ENCODE measurements at places on chromosomes 11 and 22.

- DNase-seq: no peak
Measured at GRCh38 chr11:114309517-114309916, 13.3 kb downstream of the NNMT start.

GRCh38 chr11:36235750-36236149 is 53.5 kb downstream of the COMMD9 start:
- DNase-seq: no peak

DNA sequence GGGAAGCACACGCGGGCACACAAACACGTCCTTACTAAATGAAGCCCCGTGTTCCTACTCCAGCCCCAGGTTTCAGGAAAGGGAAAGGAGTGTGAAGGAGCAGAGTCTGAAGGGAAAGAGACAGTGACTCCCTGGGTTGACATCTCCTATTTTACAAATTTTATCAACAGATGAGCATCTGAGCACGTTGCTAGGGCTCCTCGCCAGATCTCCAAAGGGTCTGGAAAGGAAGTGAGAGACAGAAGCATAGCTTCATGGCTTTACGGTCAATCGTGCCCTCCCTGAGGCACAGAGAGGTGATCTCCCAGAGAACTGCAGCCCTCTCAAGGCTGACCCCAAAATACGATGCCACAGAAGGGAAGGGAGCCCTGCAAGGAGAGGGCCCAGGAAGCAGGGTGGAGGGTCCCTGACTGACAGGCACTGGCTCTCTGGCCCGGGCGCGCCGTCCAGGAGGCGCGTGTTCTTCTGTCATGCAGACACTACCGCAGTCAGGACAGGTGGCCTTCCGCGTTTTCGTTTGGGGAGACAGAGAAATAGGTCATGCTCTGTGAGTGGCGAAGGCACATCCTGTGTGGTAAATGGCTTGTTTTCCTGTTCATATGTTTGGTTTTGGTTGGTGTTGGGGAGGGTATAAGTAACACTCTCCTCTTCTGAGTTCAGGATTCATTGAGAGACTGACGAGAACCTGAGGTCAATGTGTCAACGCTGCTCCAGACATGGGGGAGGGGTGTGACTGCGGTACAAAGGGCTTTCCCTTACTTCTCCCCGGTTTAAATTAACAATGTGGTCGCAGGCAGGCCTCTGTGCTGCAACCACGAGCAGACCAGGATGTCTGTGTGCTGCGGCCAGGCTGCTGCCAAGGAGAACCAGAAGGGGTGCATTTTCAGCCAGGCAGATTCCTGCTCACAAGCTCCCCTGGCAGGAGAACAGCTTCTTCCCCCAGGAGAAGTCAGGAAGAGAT is 813.3 kb downstream of the OPCML start:
- DNase-seq: no peak

DNA sequence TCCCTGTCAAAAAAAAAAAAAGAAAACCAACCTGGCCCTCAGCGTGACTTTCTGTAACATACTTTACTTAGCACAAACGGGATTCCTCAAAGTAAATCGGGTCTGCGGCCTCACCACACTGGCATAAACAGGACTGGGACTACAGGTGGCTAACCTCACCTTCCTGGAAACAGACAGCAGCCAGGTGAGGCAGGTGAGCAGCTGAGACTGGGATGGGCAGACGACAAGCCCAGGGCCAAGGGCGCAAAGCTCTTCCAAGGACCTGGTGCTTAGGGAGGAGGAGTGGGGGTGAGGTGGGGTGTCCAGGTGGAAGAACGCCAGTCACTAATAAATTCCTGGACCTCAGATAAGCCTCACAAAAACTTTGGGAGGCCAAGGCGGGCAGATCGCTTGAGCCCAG is 15.0 kb downstream of the CPT1A start:
- DNase-seq: no peak

DNA sequence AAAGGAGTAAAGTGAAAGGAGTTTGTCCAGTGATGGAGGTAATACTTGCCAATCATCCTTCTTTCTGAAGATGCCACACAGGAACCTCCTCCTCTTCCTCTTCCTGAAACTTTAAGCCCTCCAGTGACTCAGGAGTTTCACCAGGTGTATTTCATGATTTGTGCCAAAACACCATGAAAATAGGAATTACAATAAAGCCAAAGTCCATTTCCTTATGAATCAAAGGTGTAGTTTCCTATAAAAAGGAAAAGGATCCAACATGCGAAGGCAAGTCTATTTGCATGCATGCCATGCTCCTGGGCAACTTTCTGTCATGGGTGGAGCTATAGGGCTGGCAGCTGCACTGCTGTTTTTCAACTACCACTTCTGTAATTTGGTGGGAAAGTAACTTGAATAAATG is 9.8 kb upstream of the POU2AF1 start:
- no peak for DNase-seq

- DNase-seq: no peak
Measured at GRCh38 chr11:34114014-34114413, 8.6 kb downstream of the NAT10 start.

DNA sequence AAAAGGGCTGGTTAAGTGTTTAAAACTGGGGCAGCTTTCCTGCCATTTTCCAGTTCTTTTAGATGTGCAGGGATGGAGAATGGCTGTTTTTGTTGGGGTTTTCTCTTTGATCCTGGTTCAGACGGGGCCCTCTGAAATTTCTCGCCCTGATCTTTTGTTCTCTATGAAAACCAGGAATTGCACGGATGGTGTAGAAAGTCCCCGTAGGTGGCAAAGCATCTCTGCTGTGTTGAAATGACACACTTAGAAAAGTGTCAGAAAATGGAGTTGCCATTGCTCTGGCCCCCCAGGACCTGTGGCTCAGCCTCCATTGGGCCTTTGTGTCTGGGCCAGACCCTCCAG is 63.0 kb downstream of the PARVB start:
- no peak for DNase-seq

- DNase-seq: no peak
Measured at GRCh38 chr11:44747836-44748235, 21.1 kb downstream of the TSPAN18 start.

DNA sequence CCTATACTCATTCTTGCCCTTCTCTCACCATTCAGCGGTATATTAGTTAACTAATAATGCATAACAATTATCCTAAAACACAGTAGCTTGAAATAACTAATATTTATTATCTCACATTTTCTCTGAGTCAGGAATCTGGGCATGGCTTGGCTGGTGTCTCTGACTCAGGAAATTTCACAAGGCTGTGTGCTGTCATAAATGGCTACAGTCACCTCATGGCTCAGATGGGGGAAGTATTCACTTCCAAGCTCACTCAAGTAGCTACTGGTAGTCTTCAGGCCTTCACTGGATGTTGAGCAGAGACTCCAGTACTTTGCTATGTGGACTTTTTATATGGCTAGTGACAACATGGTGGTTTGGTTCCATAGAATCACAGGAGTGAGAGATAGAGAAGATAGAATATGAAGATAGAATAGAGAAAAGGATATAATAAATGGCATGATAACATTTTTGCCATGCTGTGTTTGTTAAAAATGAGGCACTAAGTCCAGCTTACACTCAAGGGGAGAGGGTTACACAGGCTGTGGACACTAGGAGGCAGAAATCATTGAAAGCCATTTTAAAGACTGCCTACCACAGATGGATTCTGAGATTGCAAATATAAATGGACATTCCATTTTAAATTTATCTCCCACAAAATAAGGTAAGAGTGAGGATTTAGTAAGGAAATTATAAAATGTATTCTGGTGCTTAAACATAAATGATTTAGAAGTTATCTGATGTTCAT is 997.8 kb upstream of the CHORDC1 start:
- DNase-seq: no peak

- DNase-seq: no peak
Measured at GRCh38 chr11:35785287-35786167, 123.0 kb downstream of the TRIM44 start.

- no peak for DNase-seq
Measured at GRCh38 chr11:95599959-95600586, 189.5 kb downstream of the FAM76B start.

DNA sequence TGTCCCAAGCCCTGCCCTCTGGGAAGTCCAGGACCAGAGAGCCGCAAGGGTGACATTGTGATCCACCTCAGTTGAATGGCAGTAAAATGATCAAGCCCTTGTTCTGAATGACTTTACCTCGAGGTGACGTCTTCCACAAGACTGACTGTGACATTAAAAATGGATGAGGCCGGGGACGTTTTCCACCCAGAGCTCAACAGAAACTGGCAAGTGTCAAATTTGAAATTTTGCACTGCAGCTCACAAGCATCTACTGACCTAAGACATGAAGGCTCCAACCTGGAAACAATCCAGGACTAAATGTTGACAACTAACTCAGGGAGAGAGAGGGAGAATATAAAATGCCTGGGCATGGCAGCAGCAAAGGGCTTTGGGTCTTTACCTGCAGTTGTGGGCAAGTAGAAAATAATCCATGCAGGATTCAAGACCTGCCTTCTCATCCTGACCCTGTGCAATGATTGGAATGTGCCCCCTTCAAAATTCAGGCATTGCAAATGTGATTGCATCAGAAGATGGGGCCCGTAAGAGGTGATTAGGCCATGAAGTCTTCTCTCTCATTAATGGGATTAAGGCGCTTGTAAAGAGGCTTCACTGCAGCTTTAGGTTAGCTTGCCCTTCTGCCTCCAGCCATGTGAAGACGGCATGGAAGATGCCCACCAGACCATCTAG is 33.6 kb upstream of the CLMP start:
- DNase-seq: no peak

DNA sequence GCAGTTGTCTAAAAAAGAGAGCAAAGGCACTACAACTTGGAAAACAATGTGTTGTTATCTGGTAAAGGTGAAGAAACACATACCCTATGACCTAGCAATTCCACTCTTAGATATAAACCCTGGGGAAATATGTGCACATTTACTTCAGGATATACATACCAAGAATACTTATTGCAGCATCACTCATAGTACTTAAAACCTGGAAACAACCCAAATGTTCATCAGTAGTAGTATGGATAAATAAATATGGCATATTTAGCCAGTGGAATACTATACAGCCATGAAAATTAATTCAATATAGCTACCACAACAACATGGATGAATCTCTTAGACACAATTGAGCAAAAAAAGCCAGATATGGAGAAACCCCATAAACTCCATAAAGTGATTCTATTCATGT is 26.1 kb upstream of the MICAL2 start:
- no peak for DNase-seq

- no peak for DNase-seq
Measured at GRCh38 chr22:46000081-46001027, 23.4 kb upstream of the WNT7B start.

DNA sequence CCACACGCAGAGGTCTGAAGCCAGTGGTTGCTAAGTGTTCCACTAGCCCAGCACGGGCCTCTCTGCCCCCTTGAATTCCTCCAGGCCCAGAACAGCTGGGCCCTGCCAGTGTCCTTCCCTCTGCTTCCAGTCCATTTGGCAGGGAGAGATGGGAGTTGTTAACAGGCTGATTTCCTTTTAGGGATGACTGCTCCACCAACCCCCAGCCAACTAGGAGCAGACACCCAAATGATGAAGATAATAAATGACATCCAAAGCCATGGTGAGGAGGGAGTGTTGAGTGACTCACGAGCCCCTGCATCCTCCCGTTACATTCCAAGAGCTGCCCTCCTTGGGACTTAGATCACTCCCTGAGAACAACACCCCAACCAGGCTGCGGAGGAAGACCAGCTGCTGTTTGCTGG is 20.6 kb downstream of the PARVA start:
- no peak for DNase-seq

DNA sequence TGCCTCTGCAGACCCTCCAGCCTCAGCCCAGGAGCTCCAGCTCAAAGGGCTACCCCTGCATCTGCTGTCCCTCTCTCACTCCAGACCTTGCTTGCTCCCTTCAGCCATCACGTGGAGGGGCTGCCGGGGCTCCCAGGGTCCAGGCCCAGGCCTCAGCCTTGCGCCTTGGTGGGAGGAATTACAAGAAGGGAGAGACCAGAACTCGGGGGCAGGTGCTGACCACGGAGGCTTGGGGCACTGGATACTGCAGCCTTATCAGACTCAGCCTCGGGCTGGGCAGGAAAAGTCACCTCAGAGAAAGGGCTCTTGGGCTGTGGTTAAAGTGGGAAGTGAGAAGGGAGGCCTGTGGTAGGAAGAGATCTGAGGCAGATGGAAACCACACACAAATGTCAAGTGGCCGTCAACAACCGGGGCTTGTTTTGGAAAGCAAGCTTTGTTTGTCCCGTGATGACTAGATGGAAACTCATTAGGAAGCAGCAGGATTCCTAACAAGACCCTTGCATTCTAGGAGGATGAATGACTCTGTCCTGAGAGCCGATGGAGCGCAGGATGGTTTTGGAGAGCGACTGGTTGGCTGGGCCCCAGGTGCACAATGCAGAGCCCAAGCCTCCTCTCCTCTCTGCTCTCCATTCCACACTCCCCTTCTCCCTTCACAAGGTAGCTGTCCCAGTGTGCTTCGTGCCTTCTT is 1321.7 kb downstream of the TBC1D22A start:
- no peak for DNase-seq

GRCh38 chr22:24066260-24066659 is 55.2 kb downstream of the CABIN1 start:
- DNase-seq: no peak

- no peak for DNase-seq
Measured at GRCh38 chr22:20514658-20515406, 7.4 kb downstream of the MED15 start.

DNA sequence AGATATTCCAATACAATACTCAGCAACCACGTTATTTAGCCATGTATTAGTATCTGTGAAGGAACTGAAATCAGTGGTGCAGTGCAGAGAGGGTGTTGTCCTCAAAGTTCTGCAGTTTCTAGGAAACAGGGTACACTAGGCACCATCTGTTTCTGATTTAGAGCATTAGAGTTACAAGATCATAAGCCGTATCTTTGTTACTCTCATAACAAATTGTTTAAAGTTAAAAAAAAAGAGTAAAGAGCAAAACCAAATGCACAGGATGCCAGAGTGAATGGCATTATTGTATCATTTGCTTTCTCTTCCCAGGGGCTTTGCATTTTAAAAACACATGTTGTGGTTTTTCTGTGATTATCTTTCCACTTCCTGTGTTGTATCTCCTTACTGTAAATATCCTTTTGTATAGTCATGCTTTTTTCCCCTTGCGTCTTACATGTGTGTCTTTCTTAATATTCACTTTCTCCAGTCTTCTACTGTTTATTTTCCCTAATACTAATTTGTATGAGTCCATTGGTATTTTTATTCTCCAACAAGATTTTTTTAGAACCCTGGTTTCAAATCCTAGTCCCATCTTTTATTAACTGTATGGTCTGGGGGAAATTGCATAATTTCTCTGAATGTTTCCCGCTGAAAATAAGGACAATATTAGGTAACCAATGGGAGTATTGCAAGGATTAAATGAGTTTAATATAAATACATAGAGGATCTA is 15.2 kb upstream of the NUP160 start:
- DNase-seq: no peak

DNA sequence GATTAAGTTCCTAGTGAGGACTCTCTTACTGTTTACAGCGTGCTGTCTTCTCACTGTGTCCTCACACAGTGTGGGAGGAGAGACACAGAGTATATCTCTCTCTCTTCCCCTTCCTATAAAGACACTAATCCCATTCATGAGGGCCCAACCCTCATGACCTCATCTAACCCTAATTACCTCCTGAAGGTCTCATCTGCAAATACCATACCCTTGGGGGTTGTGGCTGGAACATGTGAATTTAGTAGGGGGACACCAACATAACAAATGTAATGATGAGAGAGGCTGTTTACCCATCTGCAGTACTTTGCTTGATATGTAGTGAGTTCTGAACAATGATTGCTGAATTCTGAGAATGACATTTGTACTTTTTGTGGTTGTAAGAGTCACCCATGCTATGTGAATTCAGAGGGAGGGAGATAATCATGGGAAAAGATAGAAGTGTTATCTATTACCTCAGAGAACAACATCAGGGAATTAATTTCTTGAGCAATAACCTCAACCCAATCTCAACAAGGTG is 4.9 kb upstream of the OR52W1 start:
- no peak for DNase-seq

Data from forelimb muscle (tissue), 1 donor.